ENCODE measurements at places on chromosomes 11 and 22.

GRCh38 chr22:46589141-46589748 lies 30.9 kb upstream of the GRAMD4 start:
- DNase-seq = no peak

DNA sequence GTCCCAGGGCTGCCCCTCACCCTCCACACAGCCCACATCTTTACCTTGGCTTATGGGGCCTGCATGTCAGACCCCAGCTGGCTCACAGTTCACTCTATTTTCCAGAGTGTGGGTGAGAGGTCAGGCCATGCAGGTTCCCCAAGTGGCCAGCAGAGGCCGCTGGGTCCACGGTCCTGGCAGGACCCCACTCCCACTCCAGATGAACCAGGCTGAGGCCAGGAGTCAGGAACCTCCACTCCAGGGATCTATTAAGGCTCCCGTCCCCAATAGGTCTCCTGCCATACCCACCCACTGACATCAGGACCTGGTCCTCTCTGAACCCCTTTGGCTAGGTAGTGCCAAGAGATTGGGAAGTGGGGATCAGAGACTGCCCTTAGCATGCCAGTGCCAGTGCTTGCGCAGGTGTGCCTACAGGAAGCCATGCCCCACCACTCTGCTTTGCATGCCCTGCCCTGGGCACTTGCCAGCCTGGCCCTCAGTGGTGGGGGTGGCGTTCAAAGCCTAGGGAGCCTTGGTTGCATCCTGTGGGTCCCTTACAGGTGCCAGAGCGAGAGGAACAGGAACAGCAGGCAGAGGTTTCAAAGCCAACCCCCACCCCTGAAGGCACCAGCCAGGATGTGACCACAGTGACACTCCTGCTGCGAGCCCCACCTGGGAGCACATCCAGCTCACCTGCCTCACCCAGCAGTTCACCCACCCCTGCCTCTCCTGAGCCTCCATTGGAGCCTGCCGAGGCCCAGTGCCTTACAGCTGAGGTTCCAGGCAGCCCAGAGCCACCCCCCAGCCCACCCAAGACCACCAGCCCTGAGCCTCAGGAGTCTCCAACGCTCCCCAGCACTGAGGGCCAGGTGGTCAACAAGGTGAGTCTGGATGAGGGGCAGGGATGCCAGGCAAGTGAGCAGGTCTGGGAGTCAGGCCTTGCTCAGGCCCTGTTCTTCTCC lies 8.3 kb downstream of the SMTN start:
- peak; percentile 31 for DNase-seq

DNA sequence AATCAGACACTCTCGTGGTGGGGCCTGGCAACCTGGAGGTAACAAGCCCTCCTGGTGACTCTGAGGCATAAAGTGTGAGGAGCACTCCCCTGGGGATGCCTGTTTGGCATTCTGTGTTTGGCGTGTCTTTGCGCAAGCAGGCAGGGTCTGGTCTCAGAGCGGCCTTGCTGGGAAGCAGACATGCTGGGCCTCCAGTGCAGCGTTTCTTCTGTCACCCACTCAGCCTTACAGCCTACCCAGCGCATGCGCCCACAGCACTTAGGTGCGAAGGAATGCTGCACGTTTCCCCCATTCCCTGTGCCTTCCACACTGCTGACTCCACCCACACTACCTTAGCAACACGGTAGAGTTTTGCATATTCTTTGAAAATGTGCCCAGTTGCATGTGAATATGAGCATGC lies 7.4 kb upstream of the CXCR5 start:
- no peak for DNase-seq

- DNase-seq = no peak
Measured at GRCh38 chr22:45999379-45999971, 22.5 kb upstream of the WNT7B start.

- no peak for DNase-seq
Measured at GRCh38 chr11:102990145-102990544, 34.6 kb upstream of the MMP13 start.

- no peak for DNase-seq
Measured at GRCh38 chr11:117632306-117632705, 164.7 kb downstream of the DSCAML1 start.

DNA sequence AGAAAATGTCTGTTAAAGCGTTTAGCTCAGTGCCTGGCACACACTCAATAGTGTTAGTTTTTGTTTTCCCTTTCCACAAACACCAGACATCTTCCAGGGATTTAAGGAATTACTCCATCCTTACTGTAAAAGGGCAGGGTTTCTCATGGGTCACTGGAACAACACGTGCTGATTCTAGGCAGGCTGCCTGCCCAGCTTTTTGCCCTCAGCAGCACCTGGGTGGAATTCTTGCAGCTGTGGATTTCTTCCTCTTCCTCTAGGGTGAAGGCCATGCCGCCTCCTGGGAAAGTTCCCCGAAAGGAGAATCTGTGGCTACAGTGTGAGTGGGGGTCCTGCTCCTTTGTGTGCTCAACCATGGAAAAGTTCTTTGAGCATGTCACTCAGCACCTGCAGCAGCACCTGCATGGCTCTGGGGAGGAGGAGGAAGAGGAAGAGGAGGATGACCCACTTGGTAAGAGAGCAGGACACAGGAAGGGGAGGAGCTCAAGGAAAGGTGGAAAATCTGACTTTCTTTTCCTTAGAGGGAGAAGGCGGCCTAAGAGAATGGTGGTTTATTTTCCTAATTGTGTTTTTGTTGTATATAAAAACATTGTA lies 5.4 kb downstream of the HINFP start:
- peak; percentile 59 for DNase-seq

- no peak for DNase-seq
Measured at GRCh38 chr11:37199082-37199481, 601.0 kb upstream of the RAG2 start.

DNA sequence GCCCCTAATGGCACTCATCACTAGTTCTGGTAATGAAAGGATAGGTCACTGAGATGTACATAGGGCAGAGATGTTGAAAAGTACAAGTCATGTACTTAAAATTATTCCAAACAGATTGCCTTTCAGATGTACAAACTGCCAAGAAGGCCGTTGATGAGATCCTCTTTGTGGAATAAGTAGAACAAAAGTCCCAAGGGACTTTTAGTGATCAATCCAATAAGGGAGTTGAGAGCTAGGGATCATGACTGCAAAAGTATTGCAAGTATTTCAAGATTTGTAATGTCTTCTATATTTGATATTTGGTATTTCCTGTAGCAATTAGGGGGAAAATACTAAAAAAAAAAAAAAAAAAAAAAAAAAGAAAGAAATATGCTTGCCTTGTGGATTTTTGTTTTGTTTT lies 82.2 kb downstream of the ATG16L2 start:
- no peak for DNase-seq

GRCh38 chr22:22968366-22968765 lies 80.8 kb downstream of the IGLL5 start:
- DNase-seq = no peak

- DNase-seq = no peak
Measured at GRCh38 chr11:59783632-59784090, 26.9 kb downstream of the MRPL16 start.

Measured in body of pancreas (tissue), 4 donors.